ENCODE measurements at places on chromosomes 16 and 17. TPM values are rescaled to one million over a fixed set of nuclear protein-coding genes. Genes with fewer than 3 reads are reported as not detected.

- no peak overlapping the region for H3K27ac ChIP-seq
- H3K4me1 ChIP-seq, result peaks cover 10% of the 10 kb centered on the region
- DNase-seq, result no peak
- H3K27me3 ChIP-seq, result no peaks in the 10 kb centered on the region
Measured at GRCh38 chr17:80416940-80417293, 1.9 kb downstream of the ENDOV start.

- H3K4me1 ChIP-seq, result no peaks in the 10 kb centered on the region
- DNase-seq, result no peak
- no peak overlapping the region for H3K4me3 ChIP-seq
- no peaks in the 10 kb centered on the region for H3K27me3 ChIP-seq
Measured at GRCh38 chr17:32774695-32775084, 102.2 kb downstream of the MYO1D start.

TEX14 gene
- 0.09 TPM for total RNA-seq

ABCA5 gene
- 3.6 TPM for total RNA-seq

TP53TG3C gene
- total RNA-seq, result not detected

CCDC92B gene
- total RNA-seq, result 0.29 TPM

GRCh38 chr17:83180264-83180995 lies 101.0 kb downstream of the METRNL start:
- no peak for DNase-seq
- peaks cover 5% of the 10 kb centered on the region for H3K27me3 ChIP-seq
- no peaks in the 10 kb centered on the region for H3K36me3 ChIP-seq
- no peak overlapping the region for H3K4me3 ChIP-seq
- no peaks in the 10 kb centered on the region for H3K4me1 ChIP-seq
- H3K27ac ChIP-seq, result no peak overlapping the region

GRCh38 chr17:38800237-38800760 lies 943 bp upstream of the PIP4K2B start:
- H3K4me1 ChIP-seq, result peaks cover 22% of the 10 kb centered on the region
- no peaks in the 10 kb centered on the region for H3K27me3 ChIP-seq
- peak overlapping the region; percentile 69 for H3K4me3 ChIP-seq
- DNase-seq, result no peak
- H3K27ac ChIP-seq, result no peak overlapping the region
- peaks cover 27% of the 10 kb centered on the region for H3K36me3 ChIP-seq

DNA sequence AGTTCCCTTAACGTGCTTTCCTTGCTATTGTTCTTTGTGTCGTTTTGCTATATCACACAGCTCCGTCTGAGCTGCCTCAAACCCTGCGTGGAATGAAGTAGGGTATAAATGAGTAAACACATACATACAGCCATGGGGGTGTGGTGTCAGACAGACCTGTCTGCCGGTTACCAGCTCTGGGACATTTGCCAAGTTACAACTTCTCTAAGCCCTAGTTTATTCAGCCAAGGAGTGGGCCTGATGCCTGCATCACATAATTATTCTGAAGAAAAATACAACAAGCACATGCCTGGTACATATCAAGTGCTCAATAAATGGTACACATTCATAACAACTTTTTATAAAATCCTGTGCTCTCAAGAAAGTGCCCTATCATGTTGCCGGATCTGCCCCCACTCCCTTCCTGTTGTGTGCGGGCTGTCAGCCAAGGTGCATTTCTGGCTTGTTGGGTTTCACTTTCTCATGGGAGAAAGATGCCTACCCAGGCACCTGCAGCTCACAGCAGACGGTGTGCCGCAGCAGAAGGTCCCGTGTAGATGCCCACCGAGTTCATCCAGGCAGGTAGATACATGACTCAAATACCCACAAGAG lies 30.5 kb downstream of the SMPD3 start:
- H3K4me3 ChIP-seq, result no peak overlapping the region

GRCh38 chr17:7043497-7044198 lies at the start of gene SLC16A11:
SLC16A11 (minus strand) TSS chr17:7044092; CDS start chr17:7043513, 579 bp downstream.
- H3K36me3 ChIP-seq, result no peaks in the 10 kb centered on the region
- no peak for DNase-seq
- no peak within 1 kb of the TSS for H3K27ac ChIP-seq
- H3K4me3 ChIP-seq, result peak within 1 kb of the TSS; percentile 42
- H3K4me1 ChIP-seq, result peaks cover 20% of the 10 kb centered on the region

- H3K4me1 ChIP-seq, result no peaks in the 10 kb centered on the region
- peak; percentile 31 for DNase-seq
- H3K36me3 ChIP-seq, result peaks cover 29% of the 10 kb centered on the region
- H3K27ac ChIP-seq, result no peak overlapping the region
- H3K27me3 ChIP-seq, result no peaks in the 10 kb centered on the region
- no peak overlapping the region for H3K4me3 ChIP-seq
Measured at GRCh38 chr16:57203451-57203850, 17.3 kb downstream of the RSPRY1 start.

DNA sequence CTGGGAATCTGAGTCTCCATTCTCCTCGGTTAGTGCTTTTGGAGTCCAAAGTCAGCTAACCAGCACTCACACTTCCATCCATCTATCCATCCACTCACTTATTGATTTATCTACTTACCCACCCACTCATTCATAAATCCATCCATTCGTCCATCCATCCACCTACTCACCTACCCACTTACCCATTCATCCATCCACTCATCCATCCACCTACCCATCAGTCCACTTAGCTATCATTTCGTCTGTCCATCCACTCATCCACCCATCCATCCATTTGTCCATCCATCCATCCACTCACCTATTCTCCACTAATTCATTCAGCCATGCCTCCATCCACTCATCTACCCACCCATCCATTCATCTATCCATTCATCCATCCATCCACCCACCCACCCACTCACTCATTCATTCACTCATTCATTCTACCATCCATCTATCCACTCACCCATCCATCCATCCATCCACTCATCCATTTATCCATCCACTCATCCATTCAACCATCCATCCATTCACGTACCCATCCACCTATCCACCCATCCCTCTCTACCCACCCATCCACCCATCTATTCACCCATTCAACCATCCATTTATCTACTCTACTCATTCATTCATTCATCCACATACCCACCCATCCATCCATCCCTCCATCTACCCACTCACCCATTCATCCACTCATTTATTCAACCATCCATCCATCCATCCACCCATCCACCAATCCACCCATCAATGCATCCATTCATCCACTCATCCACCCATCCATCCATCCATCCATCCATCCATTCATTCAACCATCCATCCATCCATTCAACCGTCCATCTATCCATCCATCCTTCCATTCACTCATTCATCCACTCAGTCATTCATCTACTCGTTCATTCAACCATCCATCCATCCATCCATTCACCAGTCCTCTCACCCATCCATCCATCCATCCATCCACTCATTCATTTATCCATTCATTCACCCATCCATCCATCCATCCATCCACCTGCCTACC lies 26.1 kb downstream of the NLRC3 start:
- H3K27ac ChIP-seq, result no peak overlapping the region
- no peaks in the 10 kb centered on the region for H3K27me3 ChIP-seq
- H3K4me3 ChIP-seq, result no peak overlapping the region
- no peak for DNase-seq
- no peaks in the 10 kb centered on the region for H3K36me3 ChIP-seq

NACA2 gene
- not detected for total RNA-seq

DNA sequence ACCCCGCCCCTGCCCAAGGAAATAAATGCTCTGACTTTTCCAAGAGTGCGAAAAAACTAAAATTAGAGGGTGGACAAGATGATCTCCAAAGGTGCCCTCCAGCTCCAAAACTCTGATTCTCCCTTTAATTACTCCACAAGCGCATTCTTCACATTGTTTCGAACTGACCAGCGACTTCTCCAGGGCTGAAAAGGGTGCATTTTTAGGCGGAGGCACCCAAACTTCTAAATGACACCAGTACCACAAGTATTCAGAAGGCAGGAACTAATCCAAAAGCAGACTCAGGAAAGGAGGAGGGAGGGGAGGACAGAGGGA lies 750 bp downstream of the ZFHX3 start:
- H3K4me1 ChIP-seq, result peaks cover 45% of the 10 kb centered on the region
- no peaks in the 10 kb centered on the region for H3K36me3 ChIP-seq
- H3K27ac ChIP-seq, result peak overlapping the region; percentile 56
- H3K4me3 ChIP-seq, result peak overlapping the region; percentile 66

- peak overlapping the region; percentile 47 for H3K4me3 ChIP-seq
- peaks cover 7% of the 10 kb centered on the region for H3K27me3 ChIP-seq
- DNase-seq, result no peak
Measured at GRCh38 chr17:35540589-35541404, 3.3 kb upstream of the SLFN12L start.

TBCD gene
- 31.8 TPM for total RNA-seq

SLC16A11 gene
- not detected for total RNA-seq

RNF43 gene
- 1.2 TPM for total RNA-seq

- peaks cover 20% of the 10 kb centered on the region for H3K4me1 ChIP-seq
- no peak for DNase-seq
- H3K4me3 ChIP-seq, result peak overlapping the region; percentile 92
- H3K36me3 ChIP-seq, result peaks cover 29% of the 10 kb centered on the region
Measured at GRCh38 chr16:67226295-67226803, 581 bp upstream of the TMEM208 start.

- no peaks in the 10 kb centered on the region for H3K4me1 ChIP-seq
- H3K36me3 ChIP-seq, result no peaks in the 10 kb centered on the region
- no peaks in the 10 kb centered on the region for H3K27me3 ChIP-seq
- DNase-seq, result no peak
- H3K4me3 ChIP-seq, result no peak overlapping the region
Measured at GRCh38 chr17:34770586-34770985, 190.7 kb downstream of the CCT6B start.

DNA sequence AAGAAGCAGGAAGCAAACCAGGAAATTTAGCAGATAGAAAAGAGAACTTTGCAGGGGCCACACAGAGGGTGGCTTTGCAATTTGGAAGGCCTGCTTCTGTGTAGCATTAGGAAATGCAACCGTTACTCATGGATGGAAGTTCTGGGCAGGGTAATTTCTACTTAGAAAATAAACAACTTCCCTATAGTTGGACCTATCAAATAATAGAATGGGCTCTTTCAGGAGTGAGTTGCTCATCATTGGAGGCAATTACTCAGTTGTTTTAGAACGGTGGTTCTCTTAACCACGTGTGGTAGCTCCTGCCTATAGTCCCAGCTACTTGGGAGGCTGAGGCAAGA lies 25.8 kb upstream of the HS3ST2 start:
- no peaks in the 10 kb centered on the region for H3K4me1 ChIP-seq
- no peak overlapping the region for H3K27ac ChIP-seq
- H3K27me3 ChIP-seq, result no peaks in the 10 kb centered on the region
- DNase-seq, result no peak
- H3K36me3 ChIP-seq, result no peaks in the 10 kb centered on the region
